ENCODE measurements at places on chromosomes 5 and 9.

GRCh38 chr9:120256146-120256545 is 323.8 kb downstream of the CDK5RAP2 start:
- no peak for DNase-seq

GRCh38 chr5:141363952-141364660 is at the start of gene PCDHGA5:
TSS of gene PCDHGA5 (plus strand) at chr5:141364162. CDS start at chr5:141364331, 169 bp downstream.
- DNase-seq: no peak

DNA sequence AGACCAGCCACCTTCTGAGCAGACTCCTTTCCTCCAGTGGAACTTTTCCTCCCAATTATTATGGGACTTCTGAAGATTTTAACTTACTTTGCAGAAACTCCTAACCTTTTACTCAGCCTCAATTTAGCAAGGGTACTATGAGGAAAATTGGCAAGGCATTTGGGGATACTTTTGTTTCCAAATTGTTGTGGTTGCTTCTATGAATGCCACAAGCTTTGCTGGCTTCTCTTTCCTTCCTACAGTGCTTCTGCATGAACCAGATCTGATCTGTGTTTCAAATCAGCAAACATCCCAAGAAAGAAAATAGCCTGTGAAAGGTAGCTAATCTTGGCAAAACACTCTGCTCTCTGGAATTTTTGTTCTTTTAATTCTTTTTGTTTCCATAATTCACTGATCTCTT is 57.3 kb upstream of the TAF11L2 start:
- DNase-seq: no peak

DNA sequence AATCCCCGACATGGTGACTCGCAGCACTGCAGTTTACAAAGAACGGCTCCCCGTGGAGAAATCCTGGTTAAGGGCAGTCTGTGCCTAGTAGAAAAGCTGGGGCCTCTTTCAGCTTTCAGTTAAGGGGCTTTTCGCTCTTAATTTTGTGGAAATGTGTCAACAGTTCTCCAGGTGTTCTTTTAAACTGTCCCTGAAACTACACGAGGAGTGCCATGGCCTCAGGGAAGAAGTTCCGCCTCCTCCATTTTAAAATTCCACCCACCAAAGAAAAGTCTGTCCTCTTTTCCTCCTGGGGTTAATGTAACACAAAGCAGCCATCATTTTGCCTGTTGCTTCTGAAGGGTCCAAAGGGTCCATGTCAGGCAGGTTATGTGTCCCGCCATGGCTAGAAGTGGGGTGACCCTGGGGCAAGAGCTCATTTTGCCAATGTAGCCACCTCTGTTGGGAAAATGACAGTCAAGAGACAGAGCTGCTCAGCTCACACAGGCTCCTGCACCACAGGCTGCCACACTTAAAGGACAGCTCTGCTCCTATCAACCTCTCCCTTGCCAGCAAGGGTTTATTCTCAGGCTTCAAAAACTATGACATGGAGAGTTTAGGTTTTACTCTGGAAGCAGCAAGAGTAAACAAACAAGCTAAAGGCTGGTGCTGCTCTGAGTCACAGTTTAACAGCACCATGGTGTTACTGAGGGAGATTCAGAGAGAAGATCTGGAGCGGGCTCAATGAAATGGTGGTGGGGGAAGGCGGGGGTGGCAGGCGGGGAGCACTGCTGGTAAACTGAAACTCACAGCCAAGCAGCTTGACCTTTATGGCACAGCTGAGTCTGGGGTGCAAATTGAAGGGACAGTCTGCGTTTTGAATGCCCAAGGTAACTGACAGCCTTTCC is 3.2 kb downstream of the WHRN start:
- DNase-seq: no peak

DNA sequence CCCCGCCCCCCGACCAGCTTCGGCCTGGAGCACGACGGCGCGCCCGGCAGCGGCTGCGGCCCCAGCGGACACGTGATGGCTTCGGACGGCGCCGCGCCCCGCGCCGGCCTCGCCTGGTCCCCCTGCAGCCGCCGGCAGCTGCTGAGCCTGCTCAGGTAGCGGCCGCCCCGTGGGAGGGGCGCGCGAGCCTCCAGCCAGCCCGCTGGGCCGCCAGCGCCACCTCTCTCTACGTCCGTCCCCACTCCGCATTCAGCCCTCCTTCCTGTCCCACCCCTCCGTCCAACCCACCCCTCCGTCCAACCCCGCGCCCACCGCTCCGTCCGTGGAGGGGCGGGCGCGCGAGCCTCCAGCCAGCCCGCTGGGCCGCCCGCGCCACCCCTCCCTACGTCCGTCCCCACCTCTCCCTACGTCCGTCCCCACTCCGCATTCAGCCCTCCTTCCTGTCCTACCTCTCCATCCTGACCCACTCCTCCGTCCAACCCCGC is 6.5 kb downstream of the ADAMTS13 start:
- DNase-seq: no peak

- no peak for DNase-seq
Measured at GRCh38 chr9:28051559-28052503, 478.6 kb upstream of the C9orf72 start.

DNA sequence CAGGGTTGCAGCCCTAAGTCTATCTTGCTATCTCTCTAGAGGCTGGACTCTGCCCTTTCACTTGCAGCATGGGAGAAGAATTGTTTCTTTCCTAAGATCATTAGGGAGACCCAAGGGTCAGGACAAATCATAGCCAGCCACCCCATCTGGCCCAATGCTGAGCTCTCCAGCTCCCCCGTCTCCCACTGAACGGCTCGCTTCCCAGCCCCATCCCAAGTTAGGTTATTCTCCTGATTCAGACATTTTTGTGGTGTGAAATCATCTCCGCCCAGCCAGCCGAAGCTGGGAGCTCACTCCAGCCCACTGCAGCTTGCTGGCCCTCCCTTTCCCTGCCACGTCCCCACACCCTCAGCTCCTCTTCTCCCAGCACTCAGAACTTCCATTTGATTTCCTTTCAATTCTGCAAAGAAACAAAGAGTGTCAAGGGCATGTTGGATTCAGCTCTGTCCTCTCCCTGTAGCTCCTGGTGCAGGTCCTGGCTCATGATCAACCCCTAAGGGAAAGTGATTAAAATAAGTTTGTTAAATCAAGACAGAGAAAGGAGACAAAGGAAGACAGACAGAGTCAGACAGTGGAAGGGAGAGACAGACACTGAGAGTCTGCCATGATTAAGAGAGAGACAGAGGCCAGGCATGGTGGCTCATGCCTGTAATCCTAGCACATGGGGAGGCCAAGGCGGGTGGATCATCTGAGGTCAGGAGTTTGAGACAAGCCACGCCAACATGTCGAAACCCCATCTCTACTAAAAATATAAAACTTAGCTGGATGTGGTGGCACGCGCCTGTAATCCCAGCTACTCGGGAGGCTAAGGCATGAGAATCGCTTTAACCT is 12.6 kb upstream of the SPARC start:
- DNase-seq: no peak

GRCh38 chr9:20297646-20298084 is 324.6 kb downstream of the MLLT3 start:
- DNase-seq: no peak

- DNase-seq: no peak
Measured at GRCh38 chr5:115579216-115579615, 23.1 kb downstream of the TICAM2 start.

- DNase-seq: no peak
Measured at GRCh38 chr5:67170767-67171166, 25.8 kb downstream of the CD180 start.

- no peak for DNase-seq
Measured at GRCh38 chr9:110069326-110070248, 138.4 kb downstream of the C9orf152 start.

- no peak for DNase-seq
Measured at GRCh38 chr5:139755892-139756671, 39.5 kb upstream of the PSD2 start.

DNA sequence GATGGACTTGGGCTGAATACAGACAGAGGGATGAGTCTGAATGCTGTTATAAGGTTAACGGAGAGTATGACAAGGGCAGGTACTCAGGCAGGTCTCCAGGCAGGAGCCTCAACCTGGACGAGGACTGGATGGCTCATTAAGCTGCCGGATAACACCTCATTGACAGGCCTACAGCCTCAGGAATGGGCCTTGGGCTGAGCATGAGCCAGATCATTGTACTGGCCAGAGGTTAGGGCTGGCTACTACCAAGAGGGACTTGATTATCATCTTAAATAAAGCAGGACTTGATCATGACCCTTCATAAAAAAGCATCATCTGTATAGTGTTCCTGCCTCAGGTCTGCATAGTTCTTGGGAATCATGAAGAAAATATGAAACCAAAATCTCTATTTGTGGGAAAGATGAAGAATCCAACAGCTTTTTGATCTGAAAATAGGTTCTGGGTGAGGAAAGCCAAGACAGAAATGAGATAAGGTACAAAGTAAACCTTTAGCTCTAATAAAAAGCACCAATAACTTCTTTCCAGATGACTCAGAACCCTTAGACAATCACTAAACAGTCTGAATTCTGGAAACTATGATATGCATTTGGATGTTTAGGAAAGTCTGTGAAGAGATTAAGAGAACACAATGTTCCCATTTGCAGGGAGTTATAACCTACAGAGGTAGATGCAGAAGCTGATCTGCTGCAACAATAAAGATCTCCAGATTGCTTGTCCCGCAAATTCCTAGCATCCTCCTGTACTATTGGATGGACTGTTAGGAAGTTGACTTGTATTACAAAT is 343.1 kb downstream of the CTNND2 start:
- DNase-seq: no peak

DNA sequence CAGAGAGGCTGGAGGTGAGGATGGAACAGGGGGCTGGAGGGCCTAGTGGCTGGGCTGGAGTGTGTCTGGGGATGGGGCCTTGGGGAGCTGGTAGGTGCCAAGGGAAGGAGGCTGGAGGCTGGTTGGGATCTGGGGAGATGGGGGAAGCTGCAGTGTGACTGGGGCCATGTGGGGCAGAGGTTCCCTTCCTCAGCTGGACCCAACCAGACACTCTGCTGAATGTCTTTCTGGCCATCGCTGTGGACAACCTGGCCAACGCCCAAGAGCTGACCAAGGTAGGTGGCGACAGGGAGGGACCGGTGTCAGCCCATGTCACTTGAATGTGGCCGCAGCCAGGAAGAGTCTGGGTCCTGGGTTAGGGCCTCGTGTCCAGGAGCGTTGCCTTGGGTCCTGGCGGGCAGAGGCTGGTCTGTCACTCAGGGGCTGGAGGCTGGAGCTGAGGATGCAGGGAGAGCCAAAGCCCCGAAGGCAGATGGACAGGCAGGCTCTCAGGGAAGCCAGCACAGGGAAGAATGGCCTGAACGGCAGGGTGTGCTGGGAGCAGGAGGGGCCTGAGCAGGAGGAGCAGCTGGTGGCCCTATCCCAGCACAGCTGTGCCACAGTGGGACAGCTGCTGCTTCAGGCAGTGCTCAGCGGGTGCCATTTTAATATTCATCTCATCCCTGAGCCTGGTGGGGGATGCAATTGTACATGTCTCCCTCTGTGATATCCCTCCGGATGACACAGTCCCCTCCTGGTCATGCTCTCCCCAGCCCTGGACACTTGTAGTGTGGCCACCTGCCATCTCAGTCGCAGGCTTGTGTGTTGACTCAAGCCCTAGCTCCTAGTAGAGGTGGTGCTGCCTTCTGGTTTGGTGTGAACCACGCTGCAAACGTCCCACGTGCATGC is 132.5 kb downstream of the CACNA1B start:
- DNase-seq: no peak

DNA sequence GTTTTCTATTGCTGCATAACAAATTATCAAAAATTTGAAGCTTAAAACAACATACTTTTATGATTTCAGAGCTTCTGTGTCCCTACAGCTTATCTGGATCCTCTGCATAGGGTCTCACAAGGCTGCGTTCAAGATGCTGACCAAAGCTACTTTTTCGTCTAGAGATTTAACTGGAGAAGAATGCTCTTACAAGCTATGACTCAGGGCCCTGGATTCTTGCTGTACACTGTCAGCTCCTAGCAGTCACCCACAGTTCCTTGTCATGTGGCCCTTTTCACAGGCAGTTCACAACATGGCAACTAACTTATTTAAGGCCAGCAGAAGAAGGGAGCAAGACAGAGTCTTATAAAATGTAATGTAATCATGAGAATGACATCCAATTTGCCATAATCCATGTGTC is 70.8 kb upstream of the FAM174A start:
- no peak for DNase-seq

GRCh38 chr9:134932606-134933005 is 14.9 kb upstream of the FCN1 start:
- no peak for DNase-seq

- no peak for DNase-seq
Measured at GRCh38 chr5:17259630-17260257, 42.3 kb downstream of the BASP1 start.

DNA sequence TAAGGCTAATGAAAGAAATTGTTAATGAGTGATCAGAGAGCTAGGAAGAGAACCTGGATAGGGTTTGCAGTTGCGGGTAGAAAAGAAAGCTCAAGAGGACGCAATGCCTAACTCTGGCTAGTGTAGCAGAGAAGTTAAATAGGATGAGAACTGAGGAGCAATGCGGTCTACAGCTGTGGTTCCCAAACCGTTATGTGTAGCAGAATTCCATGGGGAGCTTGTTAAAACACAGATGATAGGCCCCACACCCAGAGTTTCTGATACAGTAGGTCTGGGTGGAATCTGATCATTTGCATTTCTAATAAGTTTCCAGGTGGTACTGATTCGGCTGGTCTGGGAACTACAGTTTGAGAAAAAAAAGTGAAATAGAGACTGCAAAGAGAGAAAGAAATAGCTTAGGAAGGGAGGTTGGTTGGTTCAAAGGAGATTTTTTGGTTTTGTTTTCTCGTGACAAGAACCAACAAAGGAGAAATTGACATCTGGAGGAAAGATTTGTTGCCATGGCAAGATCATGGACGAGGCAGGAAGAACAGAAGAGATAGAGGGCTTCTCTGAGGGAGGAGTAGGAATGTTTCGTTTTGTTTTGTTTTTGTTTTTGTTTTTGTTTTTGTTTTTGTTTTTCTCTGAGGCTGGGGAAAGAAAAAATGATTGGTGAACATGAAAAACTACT is 276.1 kb downstream of the ARRDC3 start:
- no peak for DNase-seq

GRCh38 chr9:137031904-137032640 is at the start of gene FUT7:
TSS of gene FUT7 (minus strand) at chr9:137032088. CDS start at chr9:137031991, 97 bp downstream.
- DNase-seq: no peak

DNA sequence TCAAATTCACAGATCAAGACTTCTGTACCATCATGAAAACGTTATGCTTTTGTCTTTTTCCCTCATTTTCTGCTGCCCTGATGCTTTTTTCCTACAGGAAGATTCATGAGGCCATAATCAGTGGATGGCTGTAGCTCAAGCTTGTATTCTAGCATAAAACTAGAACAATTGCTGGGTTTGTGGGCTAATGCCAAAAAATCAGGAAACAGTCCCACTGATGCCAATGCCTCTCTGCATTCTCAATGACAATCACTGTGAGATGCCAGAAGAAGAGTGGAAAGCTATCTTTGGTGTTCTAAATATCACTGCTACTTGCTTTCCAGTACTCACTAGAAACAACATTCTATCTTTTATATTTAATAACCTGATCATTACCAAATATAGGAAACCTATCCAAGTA is 33.3 kb upstream of the FAM170A start:
- DNase-seq: no peak

All from activated CD8-positive, alpha-beta memory T cell treated with anti-CD3 and anti-CD28 coated beads for 24 hours (primary cell).